ENCODE measurements at places on chromosomes 6 and 20.

DNA sequence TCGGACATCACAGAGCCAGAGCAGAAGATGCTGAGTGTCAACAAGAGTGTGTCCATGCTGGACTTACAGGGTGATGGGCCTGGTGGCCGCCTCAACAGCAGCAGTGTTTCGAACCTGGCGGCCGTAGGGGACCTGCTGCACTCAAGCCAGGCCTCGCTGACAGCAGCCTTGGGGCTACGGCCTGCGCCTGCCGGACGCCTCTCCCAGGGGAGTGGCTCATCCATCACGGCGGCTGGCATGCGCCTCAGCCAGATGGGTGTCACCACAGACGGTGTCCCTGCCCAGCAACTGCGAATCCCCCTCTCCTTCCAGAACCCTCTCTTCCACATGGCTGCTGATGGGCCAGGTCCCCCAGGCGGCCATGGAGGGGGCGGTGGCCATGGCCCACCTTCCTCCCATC lies 11.4 kb upstream of the ZBTB9 start:
- DNase-seq: no peak

DNA sequence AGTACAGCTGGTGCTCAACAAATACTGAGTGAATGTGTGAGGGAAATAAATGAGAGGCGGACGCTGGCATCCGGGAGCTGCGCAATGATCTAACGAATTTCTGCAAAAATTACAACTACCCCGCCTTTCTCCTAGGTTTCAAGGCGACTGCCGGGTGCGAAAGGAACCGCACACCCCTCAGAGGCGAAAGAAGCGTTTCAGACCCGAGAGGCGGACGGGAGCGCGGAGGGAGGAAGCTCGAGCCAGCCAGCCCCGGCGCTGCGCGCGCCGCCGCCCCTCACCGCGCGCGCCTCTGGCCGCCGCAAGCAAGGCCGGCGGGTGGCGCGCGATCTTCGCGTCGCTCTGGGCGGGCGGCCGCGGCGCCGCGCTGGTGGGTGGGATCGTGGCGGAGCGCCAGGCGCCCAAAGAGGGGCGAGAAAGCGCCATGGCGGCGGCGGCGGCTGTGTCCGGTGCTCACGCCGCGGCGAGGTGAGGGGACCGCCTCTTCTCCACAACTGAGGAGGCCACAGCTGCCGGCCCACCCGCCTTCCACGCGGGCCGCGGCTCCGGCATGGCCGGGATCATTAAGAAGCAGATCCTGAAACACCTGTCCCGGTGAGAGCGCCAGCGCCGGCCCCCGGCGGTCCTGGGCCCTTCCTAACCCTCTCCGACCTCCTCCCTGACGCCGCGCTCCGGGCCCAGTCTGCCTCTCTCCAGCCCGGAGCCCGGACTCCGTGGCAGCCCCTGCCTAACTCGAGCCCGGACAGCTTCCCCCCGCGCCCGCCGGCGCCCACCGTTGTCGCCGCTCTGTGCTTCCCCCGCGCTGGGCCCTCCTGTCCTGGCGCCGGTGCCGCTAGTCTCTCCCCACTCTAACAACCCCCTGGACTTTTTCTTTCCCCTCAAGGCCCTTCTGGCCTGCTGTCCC lies at the start of gene BLTP3A:
Gene BLTP3A (plus strand): TSS at position 383 of the 904 bp plus-strand sequence. CDS start 168 bp downstream, at position 551.
- peak; percentile 52 for DNase-seq

- DNase-seq: no peak
These were observed 34.2 kb downstream of the ZNF391 start for GRCh38 chr6:27422651-27423332.

DNA sequence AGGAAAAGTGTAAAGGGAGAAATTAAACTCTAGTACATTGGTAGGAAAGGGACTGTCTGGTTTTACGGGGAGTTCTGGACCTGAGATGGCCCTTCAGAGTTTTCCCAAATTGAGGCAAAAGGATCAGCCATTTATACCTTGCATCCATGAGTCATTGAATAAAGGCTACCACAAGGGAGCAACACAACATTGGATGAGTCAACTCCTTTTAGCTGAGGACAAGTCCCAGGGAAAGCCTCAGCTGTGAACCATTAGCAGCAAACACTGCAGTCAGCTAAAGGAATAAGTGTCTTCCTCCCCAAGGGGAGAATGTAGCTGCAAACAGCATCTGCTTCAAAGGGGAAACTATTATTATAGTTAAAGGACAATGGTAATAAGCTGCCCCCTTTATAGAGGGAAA lies 468.7 kb upstream of the ID4 start:
- DNase-seq: no peak

- no peak for DNase-seq
These were observed 811.5 kb downstream of the TENT5A start for GRCh38 chr6:80940976-80941375.

- no peak for DNase-seq
These were observed 219.7 kb downstream of the UNC5CL start for GRCh38 chr6:40819182-40819834.

GRCh38 chr20:11277170-11277569 lies 603.4 kb upstream of the JAG1 start:
- DNase-seq: no peak

- DNase-seq: no peak
These were observed 69.9 kb downstream of the OLIG3 start for GRCh38 chr6:137424251-137424650.

DNA sequence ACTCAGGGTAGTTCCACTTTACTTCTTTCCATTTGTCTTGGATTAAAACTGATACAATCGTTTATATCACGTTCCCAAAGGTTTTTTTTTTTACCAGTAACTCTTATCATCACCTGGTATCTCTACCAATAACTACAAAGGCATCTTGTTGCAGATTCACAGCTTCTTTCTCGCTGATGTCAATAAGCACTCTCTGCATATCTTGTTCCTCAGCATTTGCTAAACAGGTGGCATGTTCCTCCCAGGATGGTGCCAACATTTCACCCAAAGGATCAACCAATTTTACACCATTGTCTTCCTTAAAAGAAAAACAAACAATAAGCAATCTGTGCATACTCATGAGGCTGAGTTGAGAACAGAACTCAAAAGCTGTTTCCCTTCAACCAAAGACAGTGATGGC lies 4.6 kb downstream of the PGM3 start:
- DNase-seq: no peak

DNA sequence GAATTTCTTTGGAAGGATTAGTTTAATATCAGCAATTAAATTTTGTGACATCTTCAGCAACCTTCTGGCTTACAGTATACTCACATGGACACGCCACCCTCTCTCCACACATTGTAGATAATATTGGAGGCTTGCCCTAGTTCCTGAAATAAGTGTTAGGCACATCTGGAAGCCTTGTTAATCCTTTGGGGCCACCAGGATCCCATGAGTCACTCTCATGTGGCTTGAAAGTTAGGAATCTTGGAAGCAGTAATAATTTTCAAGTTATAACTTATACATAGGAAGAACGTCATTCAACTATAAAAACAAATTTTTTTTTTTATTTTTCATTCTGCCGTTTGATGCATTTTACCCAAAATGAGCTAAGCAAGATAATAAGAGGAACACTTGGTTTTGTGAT lies 20.5 kb downstream of the LAMA4 start:
- DNase-seq: no peak

GRCh38 chr20:44412402-44413144 lies 57.1 kb downstream of the HNF4A start:
- DNase-seq: no peak

- DNase-seq: no peak
These were observed at the start of gene CRISP3 for GRCh38 chr6:49744259-49744658. CRISP3 (minus strand) TSS chr6:49744388; CDS start chr6:49744367, 21 bp downstream.

DNA sequence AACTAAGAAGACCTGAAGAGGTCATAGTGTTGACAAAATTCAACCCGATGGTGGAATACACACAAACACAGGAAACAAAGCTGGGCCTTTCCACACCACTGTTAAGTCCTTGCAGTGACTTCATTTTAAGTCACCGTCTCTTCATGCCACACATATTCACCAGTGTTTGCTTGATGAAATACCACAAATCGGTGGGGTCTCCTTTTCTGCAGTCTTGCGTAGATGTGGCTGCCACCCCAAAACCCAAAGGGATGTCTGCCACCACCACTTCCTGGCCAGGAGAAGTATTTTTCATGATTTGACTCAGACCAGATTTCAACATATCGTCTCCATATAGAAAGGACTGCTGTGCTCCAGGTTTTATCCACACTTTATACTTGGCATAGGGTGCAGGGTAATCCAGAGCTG lies 11.0 kb upstream of the COL10A1 start:
- DNase-seq: no peak

DNA sequence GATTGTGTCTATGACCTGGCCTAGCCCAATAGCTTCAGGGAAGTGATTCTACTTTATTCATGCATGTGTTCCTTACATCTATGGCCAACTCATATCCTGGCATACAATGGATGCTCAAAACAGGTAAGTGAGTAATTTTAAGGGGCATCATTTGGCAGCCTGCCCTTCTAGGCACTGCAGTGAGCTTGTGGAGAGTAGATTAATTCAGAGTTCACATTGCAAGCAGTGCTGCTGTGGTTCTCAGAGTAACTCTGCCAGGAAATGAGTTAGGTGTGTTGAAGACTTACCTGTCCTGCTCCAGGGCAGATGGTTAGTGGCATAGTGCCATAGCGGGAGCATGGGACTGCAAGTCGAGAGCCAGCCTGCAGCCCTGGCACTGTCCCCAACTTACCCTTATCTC lies 158.0 kb downstream of the SCP2D1 start:
- no peak for DNase-seq

DNA sequence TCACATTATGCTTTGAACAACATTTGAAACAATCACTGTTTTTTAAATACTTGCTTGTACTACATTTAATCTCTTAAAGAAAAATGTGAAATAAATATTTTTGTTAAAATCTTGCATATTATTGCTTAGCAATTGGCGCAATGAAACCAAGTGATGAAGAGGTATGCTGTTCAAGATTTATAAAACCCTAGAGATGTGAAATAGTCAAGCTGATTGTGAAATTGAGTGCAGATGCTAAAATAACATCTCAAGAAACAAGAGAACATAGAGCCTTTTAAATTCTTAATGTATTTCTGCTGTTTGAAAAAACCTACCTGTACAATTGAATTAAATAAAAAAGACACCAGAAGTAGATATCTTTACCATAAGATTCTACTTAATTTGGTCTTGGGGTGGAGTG lies 179.2 kb upstream of the MCHR2 start:
- DNase-seq: no peak

- DNase-seq: no peak
These were observed 52.9 kb upstream of the PROKR2 start for GRCh38 chr20:5369629-5370028.

- no peak for DNase-seq
These were observed 6.5 kb downstream of the PLEKHG1 start for GRCh38 chr6:150606168-150606591.

- DNase-seq: no peak
These were observed 40.9 kb downstream of the PDYN start for GRCh38 chr20:1952737-1953530.

DNA sequence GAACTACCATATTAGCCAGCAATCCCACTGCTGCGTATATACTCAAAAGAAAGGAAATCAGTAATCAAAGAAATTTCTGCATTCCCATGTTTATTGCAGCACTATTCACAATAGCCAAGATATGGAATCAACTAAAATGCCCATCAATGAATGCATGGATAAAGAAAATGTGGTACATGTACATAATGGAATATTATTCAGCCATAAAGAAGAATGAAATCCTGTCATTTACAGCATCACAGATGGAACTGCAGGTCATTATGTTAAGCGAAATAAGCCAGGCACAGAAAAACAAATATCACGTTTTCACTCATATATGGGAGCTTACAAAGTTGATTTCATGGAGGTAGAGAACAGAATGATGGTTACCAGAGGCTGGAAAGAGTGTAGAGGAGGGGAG lies 65.1 kb downstream of the ALDH8A1 start:
- no peak for DNase-seq

DNA sequence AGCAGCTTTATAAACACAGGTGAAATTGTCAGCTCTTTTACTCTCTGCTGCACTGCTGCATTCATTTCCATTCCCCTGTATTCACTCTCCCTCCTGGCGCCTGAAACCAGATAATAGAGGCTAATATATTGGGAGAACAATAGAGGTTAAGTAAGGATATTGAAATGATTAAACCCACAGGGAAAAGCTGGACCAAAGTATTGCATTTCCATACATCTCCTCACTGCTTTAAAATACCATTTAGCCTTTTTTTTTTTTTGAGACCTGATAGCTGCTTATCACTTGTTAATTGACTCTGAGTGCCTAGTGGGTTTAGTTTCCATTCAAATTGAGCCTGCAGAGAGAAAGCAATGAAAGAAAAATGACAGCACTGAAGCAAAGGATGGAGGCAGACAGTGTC lies 540.5 kb upstream of the IMPG1 start:
- no peak for DNase-seq

GRCh38 chr20:59873409-59873808 lies 60.0 kb downstream of the SYCP2 start:
- DNase-seq: no peak

GRCh38 chr6:52317211-52317610 lies 32.7 kb upstream of the MCM3 start:
- no peak for DNase-seq

DNA sequence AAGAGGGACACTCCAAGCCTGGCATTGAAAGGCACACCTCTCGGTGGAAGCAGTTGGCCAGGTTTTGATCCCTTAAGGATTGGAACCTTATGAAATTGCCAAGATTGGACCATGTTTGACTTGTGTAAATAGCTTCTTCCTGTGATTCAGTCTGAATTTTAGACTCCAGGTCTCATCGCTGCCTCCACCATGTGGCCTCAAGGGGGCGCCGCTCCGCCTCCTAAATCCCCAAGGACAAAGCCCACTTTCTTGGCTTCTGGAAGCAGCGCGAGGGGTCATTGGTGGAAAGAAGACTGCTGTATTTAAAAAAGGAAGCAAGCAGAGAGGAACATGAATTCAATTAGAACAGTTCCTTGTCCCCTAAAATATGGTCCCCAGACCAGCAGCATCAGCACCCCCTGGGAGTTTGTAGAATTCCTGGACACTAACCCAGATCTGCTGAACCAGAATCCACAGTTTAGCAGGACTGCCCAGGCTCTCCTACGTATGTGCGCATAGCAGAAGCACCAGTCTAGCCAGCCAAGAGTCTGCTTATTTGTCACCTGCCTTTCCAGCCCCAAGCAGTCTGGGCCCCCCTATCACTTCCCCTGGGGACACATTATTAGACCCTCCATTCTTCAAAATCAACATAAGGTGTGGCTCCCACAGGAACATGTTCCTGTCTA lies 108.5 kb downstream of the LY86 start:
- no peak for DNase-seq

- DNase-seq: no peak
These were observed 8.6 kb downstream of the COL9A3 start for GRCh38 chr20:62825333-62825985.

- no peak for DNase-seq
These were observed 18.7 kb upstream of the NRSN1 start for GRCh38 chr6:24107294-24107693.

- no peak for DNase-seq
These were observed 3.8 kb downstream of the EYA2 start for GRCh38 chr20:46898423-46898822.
